Stimulated activated naive B cell treated with anti-CD40 and anti-IgM and Interleukin-4, amounts not matched to agents 10 μg/mL and 1 μg/mL and 100 μg/mL, for 72 hours (primary cell): ENCODE measurements at places on chromosomes 7 and 10.
A peak's percentile ranks its signal among the peaks of the same experiment; 100 is the strongest.

- H3K36me3 ChIP-seq = no peaks in the 10 kb centered on the region
- H3K27ac ChIP-seq = no peak overlapping the region
- H3K4me3 ChIP-seq = no peak overlapping the region
- H3K4me1 ChIP-seq = no peaks in the 10 kb centered on the region
- H3K27me3 ChIP-seq = no peaks in the 10 kb centered on the region
Measured at GRCh38 chr10:117268907-117269306, 28.0 kb downstream of the SLC18A2 start.

DNA sequence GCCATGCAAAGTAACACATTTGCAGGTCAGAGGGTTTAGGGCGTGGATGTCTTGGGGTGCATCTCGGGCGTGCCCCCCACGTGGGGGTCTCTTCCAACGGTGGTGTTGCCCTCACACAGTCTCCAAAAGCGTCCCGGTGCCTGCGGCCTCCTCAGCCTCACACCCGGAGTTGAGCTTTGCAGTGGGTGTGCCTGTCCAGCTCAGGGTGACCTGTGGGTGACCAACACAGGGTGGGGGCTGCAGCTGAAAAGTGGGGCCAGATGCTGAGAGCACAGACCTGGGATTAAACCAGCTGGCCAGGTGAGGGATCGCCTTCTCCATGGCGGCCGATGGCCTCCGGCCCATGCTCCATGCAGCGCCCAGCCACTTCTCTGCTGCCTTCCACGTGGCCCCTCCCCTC lies 63.1 kb downstream of the PWWP2B start:
- H3K27me3 ChIP-seq = peaks cover 5% of the 10 kb centered on the region
- no peak overlapping the region for H3K27ac ChIP-seq
- peaks cover 6% of the 10 kb centered on the region for H3K4me1 ChIP-seq
- DNase-seq = no peak

- no peaks in the 10 kb centered on the region for H3K36me3 ChIP-seq
- no peak overlapping the region for H3K4me3 ChIP-seq
- H3K27me3 ChIP-seq = no peaks in the 10 kb centered on the region
- no peak overlapping the region for H3K27ac ChIP-seq
- H3K4me1 ChIP-seq = no peaks in the 10 kb centered on the region
- no peak for DNase-seq
Measured at GRCh38 chr7:15439853-15440252, 122.0 kb downstream of the AGMO start.

- H3K27ac ChIP-seq = no peak overlapping the region
- H3K4me1 ChIP-seq = peaks cover 8% of the 10 kb centered on the region
- H3K4me3 ChIP-seq = no peak overlapping the region
Measured at GRCh38 chr10:132316133-132316532, 8.4 kb upstream of the STK32C start.

DNA sequence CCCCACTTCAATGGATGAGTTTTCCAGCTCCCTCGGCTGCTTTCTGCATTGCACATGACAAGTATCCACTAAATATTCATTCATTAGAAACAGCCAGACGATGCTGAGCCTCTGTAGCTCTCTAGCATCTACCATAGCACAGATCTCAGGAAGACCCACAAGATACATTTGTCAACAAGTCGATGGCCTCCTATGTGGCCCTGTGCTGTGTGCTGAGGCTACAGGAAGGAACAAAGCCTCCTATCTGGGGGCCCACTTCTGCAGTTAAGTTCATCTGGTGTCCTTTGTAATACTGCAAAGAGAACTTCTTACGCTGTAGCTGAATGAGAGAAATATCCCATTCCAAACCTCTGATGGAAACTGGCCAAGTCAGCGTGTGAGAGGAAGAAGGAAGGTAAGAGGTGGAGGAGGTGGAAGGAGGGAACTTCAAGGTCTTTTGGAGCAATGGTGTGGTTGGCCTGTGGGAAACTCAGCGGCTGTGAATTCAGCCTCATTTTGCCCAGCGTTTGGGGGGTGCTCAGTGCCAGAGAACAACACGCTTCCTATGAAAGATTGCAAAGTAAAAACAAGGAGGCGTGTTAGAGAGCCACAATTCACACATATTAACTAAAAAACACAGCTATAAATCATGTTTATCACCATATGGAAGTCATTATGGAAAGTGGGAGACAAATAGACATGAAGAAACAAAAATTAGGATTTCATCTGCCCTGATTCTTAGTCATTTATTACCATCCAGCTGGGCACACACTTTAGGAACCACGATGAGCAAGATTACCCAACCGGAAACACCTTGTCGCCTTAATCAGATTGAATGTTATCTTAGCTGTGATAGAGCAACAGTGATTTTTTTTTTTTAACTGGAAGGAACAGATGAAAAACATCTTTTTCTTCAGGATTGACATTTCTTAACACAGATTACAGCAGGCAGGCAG lies 62.2 kb upstream of the USP6NL start:
- DNase-seq = no peak
- no peaks in the 10 kb centered on the region for H3K27me3 ChIP-seq
- H3K4me3 ChIP-seq = peak overlapping the region; percentile 22
- H3K4me1 ChIP-seq = peaks cover 72% of the 10 kb centered on the region

GRCh38 chr7:4849390-4849789 lies 12.4 kb downstream of the PAPOLB start:
- no peak overlapping the region for H3K27ac ChIP-seq
- peaks cover 13% of the 10 kb centered on the region for H3K27me3 ChIP-seq
- H3K4me3 ChIP-seq = no peak overlapping the region
- DNase-seq = no peak
- peaks cover 4% of the 10 kb centered on the region for H3K36me3 ChIP-seq

- no peak overlapping the region for H3K27ac ChIP-seq
- H3K36me3 ChIP-seq = no peaks in the 10 kb centered on the region
- H3K27me3 ChIP-seq = no peaks in the 10 kb centered on the region
- no peak for DNase-seq
Measured at GRCh38 chr7:135734343-135734689, 6.3 kb upstream of the SLC13A4 start.

GRCh38 chr7:108093851-108094331 lies 36.3 kb downstream of the LAMB4 start:
- peaks cover 14% of the 10 kb centered on the region for H3K27me3 ChIP-seq
- H3K36me3 ChIP-seq = no peaks in the 10 kb centered on the region
- no peak overlapping the region for H3K4me3 ChIP-seq
- H3K4me1 ChIP-seq = peaks cover 12% of the 10 kb centered on the region
- no peak overlapping the region for H3K27ac ChIP-seq

GRCh38 chr7:140390034-140390433 lies 8.3 kb downstream of the SLC37A3 start:
- H3K36me3 ChIP-seq = peaks cover 5% of the 10 kb centered on the region
- peaks cover 6% of the 10 kb centered on the region for H3K4me1 ChIP-seq
- no peak overlapping the region for H3K27ac ChIP-seq
- no peaks in the 10 kb centered on the region for H3K27me3 ChIP-seq
- DNase-seq = peak; percentile 31
- no peak overlapping the region for H3K4me3 ChIP-seq

DNA sequence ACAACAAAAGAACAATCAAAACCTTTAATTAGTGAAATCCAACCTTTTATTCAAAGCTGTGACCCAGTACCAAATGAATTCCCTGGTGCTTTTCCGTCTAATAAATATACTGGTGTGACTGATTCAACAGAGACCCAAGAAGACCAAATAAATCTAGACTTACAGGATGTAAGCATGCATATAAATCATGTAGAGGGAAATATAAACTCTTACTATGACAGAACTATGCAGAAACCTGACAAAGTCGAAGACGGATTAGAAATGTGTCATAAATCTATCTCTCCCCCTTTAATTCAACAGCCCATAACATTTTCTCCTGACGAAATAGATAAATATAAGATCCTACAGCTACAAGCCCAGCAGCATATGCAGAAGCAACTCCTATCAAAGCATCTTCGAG lies 540.6 kb upstream of the TEX47 start:
- no peak overlapping the region for H3K4me3 ChIP-seq
- no peaks in the 10 kb centered on the region for H3K4me1 ChIP-seq
- no peaks in the 10 kb centered on the region for H3K27me3 ChIP-seq
- no peak for DNase-seq
- no peak overlapping the region for H3K27ac ChIP-seq

GRCh38 chr10:23438547-23439451 lies at the start of gene OTUD1:
TSS of gene OTUD1 (plus strand) at chr10:23439075. CDS start at chr10:23439458, 383 bp downstream.
- H3K27me3 ChIP-seq = no peaks in the 10 kb centered on the region
- H3K4me1 ChIP-seq = peaks cover 5% of the 10 kb centered on the region
- H3K4me3 ChIP-seq = peak within 1 kb of the TSS; percentile 93
- peaks cover 27% of the 10 kb centered on the region for H3K36me3 ChIP-seq

GRCh38 chr10:72340510-72341261 lies 14.0 kb downstream of the DNAJB12 start:
- peaks cover 49% of the 10 kb centered on the region for H3K4me1 ChIP-seq
- no peaks in the 10 kb centered on the region for H3K27me3 ChIP-seq
- no peak overlapping the region for H3K4me3 ChIP-seq

GRCh38 chr7:85095806-85096205 lies 91.0 kb downstream of the SEMA3D start:
- no peaks in the 10 kb centered on the region for H3K27me3 ChIP-seq
- no peak for DNase-seq
- no peaks in the 10 kb centered on the region for H3K36me3 ChIP-seq
- H3K4me1 ChIP-seq = no peaks in the 10 kb centered on the region
- H3K4me3 ChIP-seq = no peak overlapping the region

DNA sequence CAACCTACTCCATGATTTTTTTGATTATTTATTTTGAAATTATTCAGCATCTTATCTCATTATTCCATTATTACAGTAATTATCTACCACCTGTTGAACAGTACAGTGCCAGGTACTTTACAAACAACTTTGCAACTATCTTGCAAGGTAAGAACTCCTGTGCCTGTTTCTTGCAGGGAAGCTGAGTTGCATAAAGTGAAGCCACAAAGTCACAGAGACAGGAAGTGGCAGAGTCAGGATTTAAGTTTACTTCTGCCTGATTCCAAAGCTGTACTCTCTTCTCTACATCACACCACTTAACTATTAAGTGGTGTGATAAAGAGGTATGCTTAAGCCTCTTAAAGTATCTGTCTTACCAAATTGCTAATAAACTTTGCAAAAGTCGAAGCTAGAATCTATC lies 80.1 kb downstream of the LRRTM3 start:
- no peaks in the 10 kb centered on the region for H3K4me1 ChIP-seq
- DNase-seq = no peak
- H3K27ac ChIP-seq = no peak overlapping the region

GRCh38 chr10:42809676-42810075 lies 27.1 kb downstream of the BMS1 start:
- H3K36me3 ChIP-seq = peaks cover 87% of the 10 kb centered on the region
- no peak for DNase-seq
- peak overlapping the region; percentile 17 for H3K27ac ChIP-seq
- no peaks in the 10 kb centered on the region for H3K27me3 ChIP-seq

GRCh38 chr7:14606101-14606500 lies 296.4 kb downstream of the DGKB start:
- no peaks in the 10 kb centered on the region for H3K4me1 ChIP-seq
- H3K27me3 ChIP-seq = no peaks in the 10 kb centered on the region
- H3K27ac ChIP-seq = no peak overlapping the region

DNA sequence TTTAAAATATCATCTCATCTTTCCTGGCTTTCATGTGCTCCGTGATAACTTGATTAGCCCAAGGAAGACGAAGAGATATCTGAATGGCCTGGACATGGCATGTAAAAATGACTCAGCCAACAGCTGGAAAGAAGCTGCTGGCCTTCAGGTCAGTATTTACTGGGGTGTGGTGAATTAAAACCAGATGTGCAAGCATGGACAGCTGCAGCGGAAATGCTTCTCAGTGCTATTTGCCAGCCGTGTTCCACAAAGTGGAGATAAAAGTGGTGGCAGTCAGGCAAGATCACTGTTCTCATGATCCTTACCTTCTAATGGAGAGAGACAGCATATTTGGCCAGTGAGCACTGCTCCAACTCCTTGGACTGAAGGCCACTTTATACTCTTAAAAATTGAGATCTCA lies 203.1 kb upstream of the VSTM2A start:
- H3K4me3 ChIP-seq = no peak overlapping the region
- no peak overlapping the region for H3K27ac ChIP-seq
- H3K27me3 ChIP-seq = no peaks in the 10 kb centered on the region
- no peaks in the 10 kb centered on the region for H3K36me3 ChIP-seq
- no peak for DNase-seq

- H3K27ac ChIP-seq = no peak overlapping the region
- no peak overlapping the region for H3K4me3 ChIP-seq
- no peak for DNase-seq
- no peaks in the 10 kb centered on the region for H3K4me1 ChIP-seq
- peaks cover 16% of the 10 kb centered on the region for H3K27me3 ChIP-seq
Measured at GRCh38 chr7:155230169-155230593, 67.5 kb upstream of the INSIG1 start.

GRCh38 chr10:7788639-7789286 lies 786 bp downstream of the ATP5F1C start:
- H3K27me3 ChIP-seq = no peaks in the 10 kb centered on the region
- DNase-seq = no peak
- H3K4me3 ChIP-seq = no peak overlapping the region
- peaks cover 13% of the 10 kb centered on the region for H3K36me3 ChIP-seq

DNA sequence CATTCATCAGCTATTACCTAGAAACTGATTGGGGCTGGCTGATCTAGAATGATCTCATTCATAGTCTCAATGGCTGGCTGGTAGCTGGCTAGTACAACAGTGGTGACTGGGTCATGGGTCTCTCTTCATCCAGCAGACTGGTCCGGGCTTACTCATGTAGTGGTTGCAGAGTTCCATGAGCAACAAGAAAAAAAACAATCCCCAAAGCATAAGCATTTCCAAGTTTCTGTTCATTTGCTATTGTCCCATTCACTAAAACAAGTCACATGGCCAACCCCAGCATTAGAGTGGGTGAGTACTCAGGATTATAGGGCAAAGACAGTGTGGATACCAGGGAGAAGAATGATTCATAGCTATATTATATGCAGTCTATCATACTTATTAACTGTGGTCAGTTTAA lies 85.2 kb upstream of the SEMA3C start:
- no peaks in the 10 kb centered on the region for H3K27me3 ChIP-seq
- no peak overlapping the region for H3K27ac ChIP-seq
- H3K36me3 ChIP-seq = no peaks in the 10 kb centered on the region
- DNase-seq = no peak
- no peak overlapping the region for H3K4me3 ChIP-seq

DNA sequence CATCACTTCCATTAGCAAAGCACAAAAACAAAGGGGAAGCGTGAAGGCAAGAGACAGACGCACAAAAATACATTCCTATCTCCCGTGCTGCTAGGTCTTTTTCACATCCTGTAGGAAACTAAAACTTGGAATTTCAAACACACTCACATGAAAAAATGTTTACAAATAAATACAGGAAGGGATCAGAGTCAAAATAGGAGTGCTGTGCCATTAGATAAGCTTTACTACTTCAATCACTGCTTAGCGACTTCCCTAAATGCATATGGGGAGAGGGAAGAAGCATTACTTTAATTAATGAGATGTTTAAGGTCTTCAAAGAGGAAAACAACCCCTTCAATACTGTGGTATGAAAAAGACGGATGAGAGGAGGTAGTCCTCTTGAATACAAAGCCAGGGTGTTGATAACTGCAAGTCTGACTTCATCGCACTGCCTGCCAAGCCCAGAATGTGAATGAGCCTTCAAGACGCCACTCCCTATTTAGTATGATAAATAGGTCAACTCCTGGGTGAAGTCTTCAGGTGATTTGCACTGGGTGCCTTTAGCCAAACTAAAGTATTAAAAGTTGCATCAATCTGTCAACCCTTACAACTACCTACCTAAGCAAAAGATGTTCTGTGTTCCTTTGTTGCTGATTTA lies 13.9 kb downstream of the PARD3 start:
- H3K4me3 ChIP-seq = no peak overlapping the region
- no peak overlapping the region for H3K27ac ChIP-seq
- H3K36me3 ChIP-seq = no peaks in the 10 kb centered on the region
- no peaks in the 10 kb centered on the region for H3K27me3 ChIP-seq
- no peak for DNase-seq
- H3K4me1 ChIP-seq = no peaks in the 10 kb centered on the region

- peaks cover 26% of the 10 kb centered on the region for H3K27me3 ChIP-seq
- no peaks in the 10 kb centered on the region for H3K36me3 ChIP-seq
- no peak overlapping the region for H3K4me3 ChIP-seq
- no peak overlapping the region for H3K27ac ChIP-seq
- no peaks in the 10 kb centered on the region for H3K4me1 ChIP-seq
Measured at GRCh38 chr10:28952523-28952922, 275.2 kb downstream of the BAMBI start.
